ENCODE measurements at places on chromosomes 7 and 10.

DNA sequence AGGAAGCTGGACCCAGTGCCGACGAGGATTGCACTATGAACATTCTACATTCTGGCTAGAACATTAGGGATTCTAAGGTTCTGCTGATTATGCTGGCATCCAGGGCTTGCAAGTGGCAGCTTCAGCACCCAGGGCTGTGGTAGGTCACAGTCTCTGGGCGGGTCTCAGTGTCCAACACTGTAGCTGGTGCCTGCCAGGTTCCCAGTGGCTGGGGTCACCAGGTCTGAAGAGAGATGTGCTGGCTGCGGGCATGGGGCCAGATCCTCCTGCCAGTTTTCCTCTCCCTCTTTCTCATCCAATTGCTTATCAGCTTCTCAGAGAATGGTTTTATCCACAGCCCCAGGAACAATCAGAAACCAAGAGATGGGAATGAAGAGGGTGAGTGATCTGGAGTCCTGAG, at the start of gene PTTG1IP2:
TSS of gene PTTG1IP2 (plus strand) at position 86 of the 400 bp plus-strand sequence. CDS start at position 234, 148 bp downstream.
- DNase-seq, result no peak

DNA sequence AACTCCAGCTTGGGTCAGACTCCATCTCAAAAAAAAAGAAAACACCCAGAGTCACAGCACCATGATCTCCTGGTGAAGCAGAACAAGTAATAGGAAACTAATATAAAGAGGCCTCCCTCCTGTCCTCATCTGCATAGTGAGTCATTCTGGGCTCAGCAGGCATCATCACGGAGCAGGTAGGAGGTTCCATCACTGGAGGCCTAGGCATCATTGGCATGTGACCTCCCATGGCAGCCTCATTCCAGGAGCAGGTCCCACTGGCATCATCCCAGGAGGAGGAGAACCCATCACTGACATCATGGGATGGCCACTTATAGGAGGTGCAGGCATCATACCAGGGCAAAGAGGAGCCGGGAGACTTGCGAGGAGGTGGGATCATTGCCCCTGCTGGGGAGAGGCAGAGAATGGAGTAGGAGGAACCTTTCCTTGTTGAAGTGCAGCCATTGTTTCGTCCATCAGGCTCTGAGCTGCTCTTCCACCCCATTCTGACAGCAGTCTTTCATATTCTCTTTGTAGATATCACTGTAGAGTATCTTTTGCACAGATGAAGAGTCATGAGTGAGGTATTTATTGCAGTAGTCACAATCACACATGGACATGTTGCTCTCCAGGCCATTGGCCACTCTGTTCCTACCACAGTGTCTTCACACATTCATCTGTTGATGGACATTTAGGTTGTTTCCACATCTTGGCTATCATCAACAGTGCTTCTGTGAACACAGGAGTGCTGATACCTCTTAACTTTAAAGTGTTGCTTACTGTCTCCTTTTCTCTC, 73.8 kb downstream of the OSBPL3 start:
- DNase-seq, result no peak

DNA sequence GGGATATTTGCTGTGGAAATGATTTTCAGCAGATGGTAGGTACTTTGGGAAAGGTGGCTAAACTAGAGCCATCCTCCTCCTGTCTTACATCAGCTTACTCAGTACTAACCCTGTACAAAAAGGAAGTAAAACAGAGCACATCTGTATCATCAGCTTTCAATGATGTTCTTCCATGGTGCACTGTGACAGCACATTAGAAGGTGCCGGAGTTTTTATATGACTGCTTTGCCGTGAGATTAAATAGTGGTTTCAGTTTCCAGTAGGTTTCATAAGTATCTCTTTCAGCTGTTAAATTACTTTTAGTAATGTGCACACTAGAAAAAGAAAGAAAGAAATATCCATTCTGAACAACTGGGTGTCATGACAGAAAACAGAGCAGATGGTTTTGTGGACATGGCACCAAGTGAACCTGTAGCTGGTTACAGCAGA, 86.5 kb downstream of the ARID5B start:
- DNase-seq, result no peak

GRCh38 chr10:61815496-61815895, 86.0 kb upstream of the ARID5B start:
- DNase-seq, result no peak

DNA sequence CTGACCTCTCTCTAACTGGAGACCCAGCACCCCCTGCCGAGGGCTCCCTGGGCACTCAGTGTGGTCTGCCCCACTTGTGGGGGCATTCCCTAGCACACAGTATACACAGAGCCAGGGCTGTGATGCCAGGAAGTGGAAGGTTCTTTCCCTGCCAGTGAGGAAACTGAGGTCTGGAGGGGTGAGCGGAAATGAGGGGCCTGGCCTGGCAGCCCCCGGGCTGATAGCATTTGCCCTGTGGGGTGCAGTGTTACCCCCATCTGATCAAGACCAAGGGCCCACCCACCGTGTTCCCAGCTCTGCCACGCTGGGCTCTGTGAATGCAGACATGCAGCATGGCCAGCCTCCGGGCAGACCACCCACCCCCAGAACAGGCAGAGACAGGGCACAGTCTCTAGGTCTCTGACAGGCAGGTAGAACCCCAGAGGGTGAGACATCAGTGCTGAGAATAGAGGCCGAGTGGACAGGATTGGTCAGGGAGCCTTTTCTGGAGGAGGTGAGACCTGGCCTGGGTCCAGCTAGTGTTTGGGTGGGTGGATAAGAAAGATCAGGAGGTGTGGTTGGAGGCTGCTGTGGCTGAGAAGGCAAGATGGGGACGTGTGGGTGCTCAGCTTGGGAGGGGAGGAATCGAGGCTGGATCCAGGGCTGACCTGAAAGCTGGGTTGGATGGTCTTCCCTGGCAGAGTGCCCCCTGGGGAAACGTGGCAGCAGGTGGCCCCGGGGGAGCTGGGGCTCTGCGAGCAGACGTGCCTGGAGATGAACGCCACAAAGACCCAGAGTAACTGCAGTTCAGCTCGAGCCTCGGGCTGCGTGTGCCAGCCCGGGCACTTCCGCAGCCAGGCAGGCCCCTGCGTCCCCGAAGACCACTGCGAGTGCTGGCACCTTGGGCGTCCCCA, 10.8 kb upstream of the ZNF862 start:
- no peak for DNase-seq

DNA sequence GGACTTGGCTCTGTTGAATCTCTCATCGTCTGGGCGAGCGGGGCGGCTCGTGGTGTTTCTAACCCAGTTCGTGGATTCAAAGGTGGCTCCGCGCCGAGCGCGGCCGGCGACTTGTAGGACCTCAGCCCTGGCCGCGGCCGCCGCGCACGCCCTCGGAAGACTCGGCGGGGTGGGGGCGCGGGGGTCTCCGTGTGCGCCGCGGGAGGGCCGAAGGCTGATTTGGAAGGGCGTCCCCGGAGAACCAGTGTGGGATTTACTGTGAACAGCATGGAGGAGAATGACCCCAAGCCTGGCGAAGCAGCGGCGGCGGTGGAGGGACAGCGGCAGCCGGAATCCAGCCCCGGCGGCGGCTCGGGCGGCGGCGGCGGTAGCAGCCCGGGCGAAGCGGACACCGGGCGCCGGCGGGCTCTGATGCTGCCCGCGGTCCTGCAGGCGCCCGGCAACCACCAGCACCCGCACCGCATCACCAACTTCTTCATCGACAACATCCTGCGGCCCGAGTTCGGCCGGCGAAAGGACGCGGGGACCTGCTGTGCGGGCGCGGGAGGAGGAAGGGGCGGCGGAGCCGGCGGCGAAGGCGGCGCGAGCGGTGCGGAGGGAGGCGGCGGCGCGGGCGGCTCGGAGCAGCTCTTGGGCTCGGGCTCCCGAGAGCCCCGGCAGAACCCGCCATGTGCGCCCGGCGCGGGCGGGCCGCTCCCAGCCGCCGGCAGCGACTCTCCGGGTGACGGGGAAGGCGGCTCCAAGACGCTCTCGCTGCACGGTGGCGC, at the start of gene EN2:
TSS of gene EN2 (plus strand) at position 19 of the 767 bp plus-strand sequence. CDS start at position 268, 249 bp downstream.
- DNase-seq, result peak; percentile 32

- DNase-seq, result no peak
These were observed 92.4 kb downstream of the LRRN3 start for GRCh38 chr7:111183321-111183720.
